ENCODE measurements at places on chromosomes 5 and 9. TPM values are rescaled to one million over a fixed set of nuclear protein-coding genes. Genes with fewer than 3 reads are reported as not detected.

DNA sequence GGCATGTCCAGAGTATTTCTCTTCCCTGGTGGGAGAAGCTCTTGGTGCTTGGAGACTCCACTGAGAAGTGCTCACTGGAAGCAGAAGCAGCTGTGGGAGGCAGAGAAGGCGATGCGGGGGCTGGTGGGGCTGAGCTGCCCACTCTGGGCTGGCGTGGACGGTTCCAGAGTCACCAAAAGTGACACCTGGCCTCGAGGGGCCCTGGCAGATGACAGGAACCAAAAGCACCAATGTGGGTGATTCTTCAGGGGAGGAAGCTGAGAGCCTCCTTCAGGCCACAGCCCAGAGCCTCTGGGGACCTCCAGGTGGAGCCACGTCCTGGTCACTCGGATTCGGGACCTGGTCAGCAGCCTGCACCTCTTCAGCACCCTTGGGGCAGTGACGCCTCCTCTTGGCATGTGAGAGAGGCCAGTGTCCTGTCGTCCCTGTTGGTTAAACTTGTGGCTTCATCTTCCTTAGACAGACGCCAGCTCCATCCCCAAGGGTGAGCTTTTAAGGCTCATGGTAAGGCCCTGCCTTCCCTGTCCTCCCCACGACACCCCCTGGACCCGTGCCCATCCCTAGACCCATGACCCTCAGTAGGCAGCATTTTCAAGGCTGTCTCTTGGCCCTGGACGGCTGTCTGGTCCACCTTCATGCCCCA, 78.7 kb upstream of the IRX4 start:
- no peak for DNase-seq

Gene PAEP
- total RNA-seq = not detected

- no peak for DNase-seq
Observed at GRCh38 chr5:54278979-54279717, 31.2 kb downstream of the ARL15 start.

GRCh38 chr5:130135506-130135905, 231.2 kb downstream of the CHSY3 start:
- DNase-seq = no peak

- no peak for DNase-seq
Observed at GRCh38 chr5:37668524-37669047, 171.3 kb downstream of the GDNF start.

DNA sequence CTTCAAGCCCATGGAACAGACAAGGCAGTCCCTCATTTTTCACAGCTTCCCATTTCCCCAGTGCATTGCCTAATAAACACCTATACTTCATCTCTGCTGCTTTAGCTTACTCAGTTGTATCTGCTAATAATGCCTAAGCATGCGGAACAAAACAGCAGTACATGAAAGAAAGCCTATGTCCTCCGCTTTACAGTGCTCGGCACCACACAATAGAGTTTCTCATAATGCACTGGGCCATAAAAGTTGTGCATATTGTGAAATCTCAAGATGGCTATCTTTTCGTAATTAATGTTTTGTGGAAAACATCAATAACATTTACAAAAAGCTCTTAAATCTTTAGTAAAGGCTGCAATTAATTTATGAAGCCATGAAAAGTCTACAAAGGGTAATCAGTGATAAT, 69.3 kb downstream of the DENND1A start:
- no peak for DNase-seq

DNA sequence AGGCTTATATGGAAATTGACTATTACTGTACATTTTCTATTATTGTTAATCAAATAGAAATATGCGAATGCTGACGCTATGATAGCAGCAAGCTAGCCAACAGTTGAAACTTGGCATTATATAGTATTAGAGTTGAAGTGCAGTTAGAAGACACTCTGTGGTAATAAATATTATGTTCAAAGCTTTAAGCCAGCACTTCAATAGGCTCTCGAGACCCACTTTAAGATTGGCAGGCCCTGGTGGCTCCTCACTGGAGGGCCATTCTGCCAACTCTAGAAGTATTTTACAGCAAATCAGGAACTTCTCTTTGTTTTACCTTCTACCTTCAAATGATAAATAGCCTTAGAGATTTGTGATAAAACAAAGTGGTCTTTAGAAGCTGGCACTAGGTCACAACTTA, 2029.0 kb upstream of the WWC1 start:
- DNase-seq = no peak

Gene FREM1
- total RNA-seq = not detected

Gene PHF24
- 1.00 TPM for total RNA-seq

DNA sequence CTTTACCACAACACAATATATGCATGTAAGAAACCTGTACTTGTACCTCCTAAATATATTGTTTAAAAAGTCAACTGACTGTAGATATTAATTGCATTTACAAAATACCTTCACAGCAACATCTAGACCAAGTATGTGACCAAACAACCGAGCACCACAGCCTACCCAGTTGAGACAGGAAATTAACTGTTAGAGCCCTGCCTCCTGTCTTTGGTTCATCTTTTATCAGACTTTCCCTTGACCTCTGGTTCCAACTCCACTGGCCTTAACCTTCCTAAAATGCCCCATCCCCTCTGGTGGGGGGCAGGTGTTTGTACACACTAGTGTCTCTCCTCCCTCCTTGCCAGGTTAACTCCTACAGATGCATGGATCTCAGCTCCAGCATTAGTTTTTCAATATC, 155.0 kb upstream of the PANK3 start:
- DNase-seq = no peak

- DNase-seq = no peak
Observed at GRCh38 chr5:75405296-75405695, 68.3 kb downstream of the HMGCR start.

DNA sequence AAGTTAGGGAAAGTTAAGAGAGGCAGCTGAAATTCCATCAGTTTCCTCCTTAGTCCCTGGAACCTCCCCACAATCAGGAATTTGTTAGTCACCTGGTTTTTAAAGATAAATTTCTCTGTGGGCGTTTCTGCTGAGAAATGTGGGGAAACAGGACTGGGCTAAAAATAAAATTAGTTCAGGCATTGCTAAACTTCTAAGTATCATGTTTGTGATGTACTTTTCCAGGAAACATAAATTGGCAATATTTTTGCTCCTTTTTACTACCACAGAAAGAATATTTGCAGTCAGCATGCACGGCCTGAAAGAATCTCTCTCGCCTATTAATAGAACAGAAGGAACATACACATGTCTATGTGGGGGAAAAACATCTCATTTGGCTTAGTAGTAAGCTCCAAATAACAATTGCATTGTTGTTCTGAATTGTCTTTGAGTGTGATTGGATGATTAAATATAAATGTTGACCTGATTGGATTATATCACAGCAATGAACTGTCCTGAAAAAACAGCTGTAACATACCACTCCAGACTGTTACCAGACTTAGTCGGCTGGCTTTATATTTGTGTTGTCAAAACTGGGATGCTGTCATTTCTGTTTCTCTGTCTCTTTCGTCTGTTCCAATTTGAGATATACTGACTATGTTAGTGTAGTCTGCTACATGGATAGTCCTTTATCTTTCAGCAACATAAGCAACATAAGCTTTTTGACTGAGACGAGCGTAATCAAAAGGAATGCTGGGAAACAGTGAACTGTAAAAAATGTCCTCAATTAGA, 12.9 kb downstream of the TJP2 start:
- DNase-seq = no peak

DNA sequence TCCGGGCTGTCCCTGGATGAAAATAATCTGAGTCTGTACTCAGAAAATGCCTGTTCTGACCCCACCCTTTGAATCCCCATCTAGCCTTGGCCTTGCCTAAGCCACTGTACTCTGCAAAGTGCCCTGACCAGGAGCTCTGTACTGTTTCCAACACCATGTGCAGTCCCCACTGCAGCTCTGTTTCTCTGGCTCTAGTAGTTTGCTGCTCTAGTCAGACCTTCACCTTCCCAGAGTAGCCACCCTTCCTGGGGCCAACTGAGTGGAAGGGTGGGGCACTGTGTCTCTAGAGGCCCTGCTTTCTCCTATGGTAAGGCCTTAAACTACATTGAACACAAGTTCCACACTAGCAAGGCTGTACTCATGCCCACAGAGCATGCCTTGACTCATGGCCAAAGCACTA, 31.9 kb downstream of the P4HA2 start:
- no peak for DNase-seq

DNA sequence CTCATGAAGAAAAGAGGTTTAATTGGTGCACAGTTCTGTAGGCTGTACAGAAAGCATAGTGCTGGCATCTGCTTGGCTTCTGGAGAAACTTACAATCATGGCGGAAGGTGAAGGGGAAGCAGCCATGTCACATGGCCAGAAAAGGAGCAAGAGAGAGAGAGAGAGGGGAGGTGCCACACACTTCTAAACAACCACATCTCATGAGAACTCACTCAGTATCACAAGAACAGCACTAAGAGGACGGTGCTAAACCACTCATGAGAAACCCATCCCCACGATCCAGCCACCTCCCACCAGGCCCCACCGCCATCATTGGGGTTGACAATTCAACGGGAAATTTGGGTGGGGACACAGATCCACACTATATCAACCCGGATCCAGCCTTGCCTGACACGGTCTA, 28.8 kb upstream of the IER5L start:
- no peak for DNase-seq

- DNase-seq = no peak
Observed at GRCh38 chr9:15711931-15712330, 159.1 kb downstream of the CCDC171 start.

DNA sequence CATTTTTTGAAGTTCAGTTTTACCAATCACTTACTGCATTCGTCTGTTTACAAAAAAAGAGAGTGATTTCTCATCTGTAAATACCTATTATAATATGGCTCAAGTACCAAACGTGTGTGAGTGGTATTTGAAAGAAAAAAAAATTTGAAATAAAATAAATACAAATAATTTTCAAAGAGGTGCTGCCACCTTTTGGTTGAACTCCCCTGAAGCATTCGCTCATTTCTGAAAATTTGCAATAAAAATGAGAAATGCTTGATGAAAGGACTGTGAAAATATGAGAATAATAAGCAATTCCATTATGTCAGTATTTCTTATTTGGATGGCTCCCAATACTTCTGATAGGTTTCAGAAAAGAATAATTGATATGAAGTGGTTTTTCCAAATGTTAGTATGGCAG, 409.9 kb downstream of the CTNND2 start:
- no peak for DNase-seq

All from activated T-cell treated with anti-CD3 and anti-CD28 coated beads, Interleukin-2, amount 50 U/mL, for 72 hours (primary cell).